ENCODE measurements at places on chromosomes 4 and X.

DNA sequence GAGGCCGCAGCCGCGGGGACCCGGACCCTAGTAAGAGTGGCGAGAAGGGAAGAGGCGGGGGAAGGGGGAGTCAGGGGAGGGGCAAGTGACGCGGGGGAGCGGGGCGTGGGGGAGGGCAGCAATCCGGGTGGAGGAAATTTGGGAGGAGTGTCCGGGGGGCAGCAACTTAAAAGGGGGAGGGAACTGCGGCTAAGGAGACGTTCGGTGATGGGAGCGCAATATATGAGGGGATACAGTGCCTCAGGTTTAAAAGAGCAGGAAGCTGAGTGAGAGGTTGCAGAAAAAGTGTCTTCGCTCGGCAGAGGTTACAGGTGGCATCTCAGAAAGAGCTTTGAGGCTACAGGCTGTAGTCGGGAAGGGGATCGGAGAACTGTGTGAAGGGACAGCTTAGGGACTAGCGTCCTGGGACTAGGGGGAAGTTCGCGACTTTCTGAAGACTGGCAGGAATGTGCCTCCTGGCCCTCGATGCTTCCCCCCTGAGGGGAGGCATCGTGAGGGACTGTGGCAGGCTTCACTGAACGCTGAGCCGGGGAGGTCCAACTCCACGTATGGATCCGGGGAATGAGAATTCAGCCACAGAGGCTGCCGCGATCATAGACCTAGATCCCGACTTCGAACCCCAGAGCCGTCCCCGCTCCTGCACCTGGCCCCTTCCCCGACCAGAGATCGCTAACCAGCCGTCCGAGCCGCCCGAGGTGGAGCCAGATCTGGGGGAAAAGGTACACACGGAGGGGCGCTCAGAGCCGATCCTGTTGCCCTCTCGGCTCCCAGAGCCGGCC, 519 bp downstream of the FOXO4 start:
- no peak for DNase-seq

GRCh38 chr4:142817442-142817841, 28.7 kb downstream of the INPP4B start:
- no peak for DNase-seq

DNA sequence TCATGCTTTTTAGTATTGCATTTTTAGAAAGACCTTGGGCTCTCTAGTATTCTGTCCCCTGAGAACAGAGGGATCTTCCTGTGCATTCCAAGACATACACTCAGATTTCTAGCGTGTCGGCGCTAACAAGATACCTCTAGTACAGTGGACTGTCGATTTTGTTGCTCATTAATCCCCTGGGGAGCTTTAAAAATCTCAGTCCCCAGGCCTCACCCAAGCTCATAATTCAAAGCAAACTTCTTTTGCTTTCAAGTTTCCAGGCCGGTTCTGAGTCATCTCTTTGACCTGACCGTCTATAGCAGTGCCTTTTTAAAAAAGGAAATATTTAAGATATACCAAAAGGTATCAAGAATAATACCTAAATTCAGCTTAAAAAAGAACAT, 137.0 kb downstream of the AMMECR1 start:
- no peak for DNase-seq

- DNase-seq, result no peak
These were observed 201.3 kb upstream of the CTSO start for GRCh38 chr4:156154978-156155377.

DNA sequence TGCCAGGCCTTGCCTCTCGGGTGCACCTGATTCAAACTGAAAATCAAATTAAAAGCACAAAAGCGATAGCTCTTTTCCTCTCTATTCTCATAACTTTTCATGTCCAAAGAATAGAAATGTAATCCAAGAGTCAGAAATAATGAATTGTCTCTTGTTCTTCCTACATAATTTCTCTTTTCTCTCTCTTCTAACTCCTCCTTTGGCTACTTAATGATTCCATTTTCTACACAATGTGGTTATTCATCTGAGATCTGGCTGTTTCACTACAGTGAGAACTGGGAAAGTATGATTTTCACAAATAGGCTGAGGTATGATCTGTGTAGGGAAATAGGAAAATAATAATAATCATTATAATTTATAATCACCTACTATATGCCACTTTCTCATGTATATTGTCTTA, 703.5 kb downstream of the PDHA2 start:
- DNase-seq, result no peak

DNA sequence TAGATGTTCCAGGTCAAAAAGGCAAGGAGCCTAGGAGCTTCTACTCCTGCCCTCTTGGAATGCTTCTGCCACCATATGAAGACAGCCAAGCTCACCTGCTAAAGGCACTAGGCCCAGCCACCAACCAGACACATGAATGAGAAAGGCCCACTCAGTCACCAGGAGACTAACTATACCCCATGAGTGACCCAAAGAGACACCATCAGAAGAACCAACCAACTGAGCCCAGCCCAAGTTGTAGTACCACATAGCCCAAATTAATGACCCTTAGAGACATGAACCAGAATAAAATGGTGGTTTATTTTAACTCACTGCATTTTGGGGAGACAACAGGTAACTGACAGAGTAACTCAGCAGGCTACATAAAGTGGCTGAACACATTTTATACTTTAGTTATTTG, 22.9 kb upstream of the CXCL3 start:
- no peak for DNase-seq

- no peak for DNase-seq
These were observed 2.8 kb downstream of the PSAPL1 start for GRCh38 chr4:7431696-7432530.

GRCh38 chrX:662126-662525, 31.5 kb downstream of the SHOX start:
- DNase-seq, result no peak

GRCh38 chr4:39030725-39031124, 1.5 kb downstream of the TMEM156 start:
- no peak for DNase-seq

DNA sequence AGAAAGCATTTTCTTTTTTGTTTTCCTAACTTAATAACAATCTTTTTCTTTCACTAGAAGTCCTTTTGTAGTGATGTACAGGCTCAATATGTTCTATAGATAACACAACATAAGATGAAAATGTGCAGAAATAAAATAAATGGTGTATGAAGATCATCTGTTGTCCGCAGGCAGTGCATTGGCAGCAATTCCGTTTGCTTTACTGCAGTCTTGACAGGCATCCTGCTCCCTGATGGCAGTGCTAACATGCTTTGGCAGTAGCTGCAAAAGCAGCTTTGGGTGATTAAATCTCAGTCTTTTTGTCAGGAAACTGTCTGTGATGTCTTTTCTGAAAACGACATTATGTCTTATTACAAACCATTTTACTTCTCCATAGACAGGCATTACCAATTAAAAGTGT, 131.4 kb downstream of the TRAM1L1 start:
- peak; percentile 14 for DNase-seq

DNA sequence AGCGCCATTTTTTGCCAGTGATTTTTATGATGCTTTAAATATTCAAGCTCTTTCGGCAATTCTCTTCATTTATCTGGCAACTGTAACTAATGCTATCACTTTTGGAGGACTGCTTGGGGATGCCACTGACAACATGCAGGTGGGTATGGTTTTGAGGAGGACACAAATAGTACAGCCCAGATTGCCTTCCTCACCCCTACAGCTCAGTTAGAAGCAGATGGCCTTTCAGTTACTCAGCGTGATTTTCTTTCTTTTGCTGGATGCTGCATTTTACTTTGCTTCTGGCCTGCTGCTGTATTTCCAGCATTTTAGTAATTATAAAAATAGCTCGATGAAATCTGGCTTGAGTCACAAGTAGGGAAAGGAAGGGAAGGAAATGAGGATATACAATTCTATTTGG, 114.7 kb downstream of the SLC4A4 start:
- no peak for DNase-seq

GRCh38 chrX:12970691-12971202, 4.2 kb upstream of the TMSB4X start:
- DNase-seq, result no peak

GRCh38 chrX:17828171-17828570, 32.9 kb downstream of the RAI2 start:
- DNase-seq, result no peak

DNA sequence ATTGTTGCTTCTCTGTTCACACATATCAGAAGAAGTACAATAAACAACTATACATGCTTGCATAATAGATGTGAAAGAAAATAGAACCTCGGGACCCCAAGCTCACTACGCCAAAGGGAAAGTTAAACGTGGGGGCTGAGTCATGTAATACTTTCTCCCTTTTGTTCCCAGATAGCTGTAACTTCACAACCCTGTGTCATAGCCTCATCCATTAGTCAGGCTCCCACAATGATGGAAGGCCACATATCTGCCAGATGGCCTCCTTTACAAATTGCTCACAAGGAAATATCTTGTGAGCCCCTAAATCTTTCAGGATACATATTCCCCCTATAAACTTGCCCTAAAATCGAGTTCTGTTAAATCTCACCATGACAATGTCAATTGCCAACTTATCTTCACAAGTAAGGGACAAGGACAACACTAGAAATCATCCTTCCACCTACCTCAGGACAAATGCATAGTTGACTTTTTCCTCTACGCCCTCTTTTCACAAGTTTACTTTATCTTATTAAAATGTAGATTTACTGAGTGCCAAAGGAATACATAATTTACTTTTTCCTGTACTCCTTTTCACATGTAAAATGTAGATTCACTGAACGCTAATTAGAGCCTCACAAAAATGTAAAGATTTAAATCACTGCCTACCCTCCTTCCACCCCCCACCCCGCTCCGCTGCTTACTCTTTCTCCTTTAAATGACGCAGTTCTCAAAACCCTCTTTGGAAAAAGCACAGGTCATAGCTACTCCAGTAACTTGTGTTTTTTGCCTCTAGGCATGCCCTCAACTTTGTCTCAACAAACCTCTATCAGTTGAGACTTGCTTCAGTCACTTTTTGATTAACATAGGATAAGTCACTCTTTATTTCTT, 477.1 kb downstream of the DTHD1 start:
- DNase-seq, result no peak

DNA sequence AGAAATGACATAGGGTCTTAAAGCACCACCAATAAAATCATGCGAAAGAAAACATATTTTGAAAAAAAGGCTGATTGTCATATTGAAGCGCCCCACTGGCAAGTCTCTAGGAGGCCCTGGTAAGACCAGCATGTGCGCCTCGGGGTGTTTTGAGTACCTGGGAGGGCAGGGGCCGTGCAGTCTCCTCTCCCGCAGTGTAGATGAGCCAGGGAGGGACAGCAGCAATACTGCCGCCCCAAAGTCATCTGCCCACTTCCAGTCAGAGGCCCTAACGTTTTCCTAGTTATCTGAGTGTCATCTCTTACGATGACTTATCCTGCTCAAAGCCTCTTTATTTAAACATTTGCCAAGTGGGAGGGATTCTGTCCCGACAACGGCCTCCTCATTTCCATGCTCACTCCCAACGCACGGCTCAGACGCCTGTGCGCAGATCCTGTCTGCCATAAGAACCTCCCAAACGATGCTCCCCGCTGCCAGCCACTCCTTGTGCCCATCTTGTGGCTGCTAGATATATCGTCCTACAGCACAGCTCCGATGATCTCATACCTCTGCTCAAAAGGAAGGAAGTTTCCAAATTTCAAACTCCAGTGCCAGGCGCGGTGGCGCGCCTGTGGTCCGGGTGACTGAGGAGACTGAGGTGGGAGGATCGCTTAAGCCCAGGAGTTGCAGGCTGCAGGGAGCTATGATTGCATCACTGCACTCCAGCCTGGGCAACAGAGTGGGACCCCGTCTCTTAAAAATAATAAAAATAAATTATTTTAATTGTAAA, 17.2 kb upstream of the SCRG1 start:
- no peak for DNase-seq

GRCh38 chrX:12955882-12956703, 18.8 kb upstream of the TMSB4X start:
- no peak for DNase-seq

GRCh38 chrX:1316527-1316926, 20.1 kb upstream of the IL3RA start:
- DNase-seq, result no peak

GRCh38 chr4:78971326-78971725, 32.1 kb upstream of the PAQR3 start:
- no peak for DNase-seq

DNA sequence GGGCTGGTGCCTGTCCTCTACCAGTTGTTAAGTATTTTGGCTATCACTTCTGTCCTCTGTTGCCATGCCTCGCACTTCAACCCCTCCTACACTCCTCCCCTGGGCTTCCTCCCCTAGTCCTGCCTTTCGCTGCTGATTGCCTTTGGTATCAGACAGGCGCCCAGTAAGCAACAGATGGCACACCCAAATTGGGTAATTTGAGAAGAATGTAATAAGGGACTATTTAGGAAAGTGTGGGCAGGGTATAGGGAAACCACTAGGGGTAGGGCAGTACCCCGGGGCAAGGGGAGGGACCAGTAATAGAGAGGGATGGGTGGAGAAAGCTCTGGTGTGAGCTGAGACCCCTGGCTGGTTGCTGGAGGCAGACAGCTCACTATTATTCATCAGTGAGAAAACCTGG, 172.7 kb upstream of the USP9X start:
- no peak for DNase-seq

- DNase-seq, result no peak
These were observed 1.2 kb upstream of the BLTP1 start for GRCh38 chr4:122150931-122151330.

- no peak for DNase-seq
These were observed 72.4 kb upstream of the KLHL13 start for GRCh38 chrX:118189000-118189399.

DNA sequence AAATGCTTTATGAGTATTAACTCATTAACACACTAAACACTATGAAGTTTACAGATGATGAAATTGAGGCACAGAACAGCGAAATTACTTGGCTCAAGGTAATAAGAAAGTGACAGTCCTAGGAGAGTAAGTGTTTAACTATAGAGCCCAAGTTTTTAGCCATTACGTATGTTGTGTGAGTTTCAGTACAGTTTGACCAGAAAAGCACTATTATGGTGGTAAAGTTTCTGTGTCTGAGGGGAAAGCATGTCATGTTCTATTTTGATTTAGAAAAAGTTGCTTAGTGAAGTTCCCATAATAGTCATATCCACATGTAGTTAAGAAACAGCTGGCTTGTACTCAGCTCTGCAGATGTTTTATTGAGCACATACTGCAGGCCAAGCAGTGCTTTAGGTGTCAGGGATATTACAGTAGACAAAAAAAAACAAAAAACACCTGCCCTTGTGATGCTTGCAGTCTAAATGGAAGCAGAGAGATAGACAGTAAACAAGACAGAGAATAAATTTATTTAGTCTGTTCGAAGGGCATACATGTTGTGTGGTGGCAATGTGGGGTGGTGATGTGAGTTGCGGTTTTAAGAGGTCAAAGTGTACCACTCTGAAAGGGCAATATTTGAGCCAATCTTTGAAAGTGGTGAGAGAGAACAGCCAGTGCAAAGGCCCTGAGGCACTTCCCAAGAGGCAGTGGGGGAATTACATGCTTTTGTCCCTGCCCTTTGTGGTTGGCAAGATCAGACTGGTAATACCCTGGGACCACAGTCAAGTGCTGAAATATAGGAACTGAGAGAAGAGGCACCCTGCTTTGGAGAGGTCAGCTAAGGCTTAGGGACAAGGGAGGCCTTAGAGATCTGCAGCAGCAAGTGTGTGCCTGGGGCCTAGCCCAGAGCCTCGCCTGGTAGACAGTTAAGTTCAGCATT, 6.2 kb downstream of the TMEM131L start:
- DNase-seq, result no peak

GRCh38 chr4:113921089-113921794, 58.2 kb downstream of the ARSJ start:
- DNase-seq, result no peak

- DNase-seq, result no peak
These were observed 129.9 kb downstream of the DTHD1 start for GRCh38 chr4:36411338-36411737.

- no peak for DNase-seq
These were observed 2.7 kb downstream of the ARHGEF6 start for GRCh38 chrX:136778020-136778419.

Measured in NCI-H2081 treated with DMSO at 0.1 percent for 48 hours (cell line).